ENCODE measurements at places on chromosomes 6 and 20. TPM values are rescaled to one million over a fixed set of nuclear protein-coding genes. Genes with fewer than 3 reads are reported as not detected.

GRCh38 chr20:60631585-60632287 lies 620.3 kb upstream of the CDH4 start:
- no peak for DNase-seq

GRCh38 chr20:53244711-53245110 lies 272.6 kb downstream of the TSHZ2 start:
- DNase-seq: no peak

The OR2B6 gene
- not detected for polyA plus RNA-seq

GRCh38 chr6:82144852-82145340 lies 102.6 kb downstream of the IBTK start:
- peak; percentile 93 for DNase-seq

GRCh38 chr6:49462599-49462926 lies 490 bp downstream of the MMUT start:
- DNase-seq: no peak

DNA sequence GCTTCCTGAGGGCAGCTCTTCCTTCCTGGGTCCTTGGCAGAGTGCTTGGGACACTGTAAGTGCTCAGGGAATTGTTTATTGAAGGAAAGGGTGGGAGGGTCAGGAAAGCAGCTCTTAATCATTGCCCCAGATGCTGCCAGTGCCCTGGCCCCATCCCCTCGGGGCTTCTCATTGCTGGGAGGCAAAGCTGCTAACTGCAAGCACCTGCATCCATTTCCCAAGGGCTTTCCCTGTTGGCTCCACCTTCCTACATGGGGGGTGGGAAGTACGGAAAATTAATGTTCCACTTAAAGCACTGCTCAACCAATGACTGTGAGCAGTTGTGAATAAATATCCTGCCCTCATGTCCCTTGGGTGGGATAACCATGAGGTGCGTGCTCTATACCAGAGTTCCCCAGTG lies 56.4 kb downstream of the NDUFAF5 start:
- DNase-seq: no peak

- DNase-seq: no peak
These were observed 6.7 kb downstream of the C6orf132 start for GRCh38 chr6:42135722-42136121.

- no peak for DNase-seq
These were observed 143.7 kb downstream of the SMOC2 start for GRCh38 chr6:168584671-168585070.

GRCh38 chr6:1485678-1486077 lies 96.3 kb downstream of the FOXF2 start:
- peak; percentile 94 for DNase-seq

GRCh38 chr20:44648068-44648467 lies 3.4 kb downstream of the ADA start:
- DNase-seq: no peak

DNA sequence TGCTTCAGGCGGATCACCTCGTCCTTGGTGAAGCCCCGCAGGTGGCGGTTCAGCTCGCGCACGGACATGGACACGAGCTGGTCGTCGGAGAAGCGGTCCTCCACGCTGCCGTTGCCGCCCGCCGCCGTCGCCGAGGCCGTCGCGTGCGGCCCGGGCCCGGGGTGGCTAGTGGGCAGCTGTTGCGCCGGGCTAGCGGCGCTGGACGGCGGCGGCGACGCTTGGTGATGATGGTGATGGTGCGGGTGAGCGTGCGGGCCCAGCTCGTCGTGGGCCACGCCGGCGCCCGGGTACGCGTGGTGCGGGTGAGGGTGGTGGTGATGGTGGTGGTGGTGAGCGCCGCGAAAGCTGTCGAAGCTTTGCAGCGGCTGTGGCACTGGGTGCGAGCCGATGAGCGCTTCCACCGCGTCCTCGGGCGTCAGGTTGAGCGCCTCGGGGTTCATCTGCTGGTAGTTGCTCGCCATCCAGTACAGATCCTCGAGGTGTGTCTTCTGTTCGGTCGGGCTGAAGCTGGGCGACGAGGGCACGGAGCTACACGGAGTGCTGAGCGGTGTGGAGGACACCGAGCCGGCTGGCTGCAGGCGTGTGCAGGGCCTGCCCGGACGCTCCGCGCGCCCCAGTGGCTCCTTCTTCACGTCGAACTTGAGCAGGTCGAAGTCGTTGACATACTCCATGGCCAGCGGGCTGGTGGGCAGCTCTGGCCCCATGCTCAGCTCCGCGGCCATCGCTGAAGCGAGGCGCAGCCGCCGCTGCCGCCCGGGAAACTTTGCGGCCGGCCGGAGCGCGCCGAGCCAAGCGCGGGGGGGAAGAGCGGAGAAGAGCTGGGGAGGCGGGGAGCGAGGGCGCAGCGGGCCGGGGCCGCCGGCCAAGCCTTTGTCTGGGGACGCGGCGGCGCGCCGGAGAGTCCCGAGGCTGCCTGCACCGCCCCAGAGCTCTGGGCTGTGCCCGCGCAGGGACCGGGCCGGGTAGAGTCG lies 622 bp downstream of the MAFB start:
- DNase-seq: peak; percentile 1

The DACT2 gene
- polyA plus RNA-seq: not detected

GRCh38 chr20:48584391-48585060 lies 243.3 kb downstream of the PREX1 start:
- DNase-seq: no peak

The CPNE5 gene
- polyA plus RNA-seq: 0.10 TPM

- DNase-seq: no peak
These were observed 69.8 kb downstream of the DST start for GRCh38 chr6:56572788-56573471.

- DNase-seq: no peak
These were observed 368.4 kb upstream of the MAN1A1 start for GRCh38 chr6:119717942-119718341.

DNA sequence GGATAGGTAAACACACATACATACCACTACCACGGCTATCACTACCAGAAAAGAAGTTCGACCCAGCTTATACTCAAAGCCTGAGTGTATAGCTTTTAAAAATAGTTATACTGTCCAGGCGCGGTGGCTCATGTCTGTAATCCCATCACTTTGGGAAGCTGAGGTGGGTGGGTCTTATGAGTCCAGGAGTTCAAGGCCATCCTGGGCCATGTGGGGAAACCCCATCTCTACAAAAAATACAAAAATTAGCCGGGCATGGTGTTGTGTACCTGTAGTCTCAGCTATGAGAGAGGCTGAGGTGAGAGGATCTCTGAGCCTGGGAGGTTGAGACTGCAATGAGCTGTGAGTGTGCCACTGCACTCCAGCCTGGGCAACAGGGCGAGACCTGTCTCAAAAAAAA lies 32.9 kb downstream of the NKX2-4 start:
- no peak for DNase-seq

GRCh38 chr20:5859608-5860007 lies 90.7 kb downstream of the TRMT6 start:
- peak; percentile 51 for DNase-seq

GRCh38 chr20:21033817-21034216 lies 72.3 kb downstream of the LINC00237 start:
- no peak for DNase-seq

GRCh38 chr6:119738425-119738824 lies 388.9 kb upstream of the MAN1A1 start:
- no peak for DNase-seq

DNA sequence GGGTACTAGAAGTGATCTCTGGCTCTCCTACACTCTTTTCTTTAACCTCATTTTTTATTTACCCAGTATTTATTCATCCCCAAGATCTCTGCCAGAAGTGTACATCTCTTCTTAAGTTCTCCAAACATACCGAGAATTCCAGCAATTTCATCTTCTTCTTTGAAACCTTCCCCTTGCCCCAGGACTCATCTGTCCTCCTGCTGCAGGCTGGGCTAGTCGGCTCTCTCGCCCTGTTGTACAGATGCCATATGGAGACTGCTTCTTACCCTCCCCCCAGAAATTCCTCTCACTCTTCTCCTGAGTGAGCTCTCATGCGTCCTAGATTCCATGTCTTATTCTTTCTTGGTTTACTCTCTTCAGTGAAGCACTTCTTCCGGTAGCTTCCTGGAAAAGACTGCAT lies 21.9 kb upstream of the PNRC1 start:
- no peak for DNase-seq

- DNase-seq: no peak
These were observed 214.8 kb upstream of the RREB1 start for GRCh38 chr6:6892744-6893583.

- DNase-seq: no peak
These were observed 13.7 kb downstream of the TRAF3IP2 start for GRCh38 chr6:111591901-111592461.

The ZKSCAN8 gene
- 8.3 TPM for polyA plus RNA-seq

Data from IMR-90 (cell line).